CD8-positive, alpha-beta memory T cell (primary cell): ENCODE measurements at places on chromosomes 3 and 15. TPM values are rescaled to one million over a fixed set of nuclear protein-coding genes. Genes with fewer than 3 reads are reported as not detected.

Gene FBXW12
- not detected for total RNA-seq

- no peak for DNase-seq
Observed at GRCh38 chr3:94323596-94323995, 260.7 kb downstream of the NSUN3 start.

Gene EFCAB12
- 0.40 TPM for total RNA-seq

Gene CFAP44
- 3.9 TPM for total RNA-seq

DNA sequence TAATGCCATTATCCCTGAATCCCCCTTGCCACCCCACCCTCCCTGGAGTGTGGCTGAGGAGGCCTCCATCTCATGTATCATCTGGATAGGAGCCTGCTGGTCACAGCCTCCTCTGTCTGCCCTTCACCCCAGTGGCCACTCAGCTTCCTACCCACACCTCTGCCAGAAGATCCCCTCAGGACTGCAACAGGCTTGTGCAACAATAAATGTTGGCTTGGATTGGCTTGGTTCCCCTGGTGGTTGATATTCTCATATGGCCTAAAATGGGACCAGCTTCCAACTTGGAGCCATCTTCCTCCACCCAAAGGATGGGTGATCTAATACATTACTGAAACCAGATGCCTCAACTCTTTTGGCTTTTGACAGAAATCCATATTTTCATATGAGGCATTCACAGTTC, 34.9 kb downstream of the VIPR1 start:
- DNase-seq = no peak

GRCh38 chr3:75329476-75330097, 334.5 kb upstream of the FRG2C start:
- no peak for DNase-seq

- no peak for DNase-seq
Observed at GRCh38 chr3:64379221-64379620, 154.0 kb upstream of the PRICKLE2 start.

GRCh38 chr3:139288266-139288821, 55.5 kb upstream of the MRPS22 start:
- DNase-seq = no peak

DNA sequence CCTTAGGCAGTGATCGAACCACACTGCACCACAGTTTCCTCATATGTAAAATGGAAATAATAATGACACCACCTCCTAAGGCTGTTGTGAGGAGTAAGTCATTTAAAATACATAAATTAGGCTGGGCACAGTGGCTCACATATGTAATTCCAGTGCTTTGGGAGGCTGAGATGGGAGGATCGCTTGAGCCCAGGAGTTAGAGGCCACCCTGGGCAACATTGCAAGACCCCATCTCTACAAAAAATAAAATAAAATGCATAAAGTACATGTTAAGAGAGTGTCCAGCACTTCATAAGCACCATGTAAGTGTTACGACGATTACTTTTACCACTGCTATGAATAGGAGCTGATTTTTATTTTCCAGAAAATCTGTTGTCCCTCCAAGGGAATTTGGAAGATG, 440.0 kb downstream of the FOXP1 start:
- no peak for DNase-seq

DNA sequence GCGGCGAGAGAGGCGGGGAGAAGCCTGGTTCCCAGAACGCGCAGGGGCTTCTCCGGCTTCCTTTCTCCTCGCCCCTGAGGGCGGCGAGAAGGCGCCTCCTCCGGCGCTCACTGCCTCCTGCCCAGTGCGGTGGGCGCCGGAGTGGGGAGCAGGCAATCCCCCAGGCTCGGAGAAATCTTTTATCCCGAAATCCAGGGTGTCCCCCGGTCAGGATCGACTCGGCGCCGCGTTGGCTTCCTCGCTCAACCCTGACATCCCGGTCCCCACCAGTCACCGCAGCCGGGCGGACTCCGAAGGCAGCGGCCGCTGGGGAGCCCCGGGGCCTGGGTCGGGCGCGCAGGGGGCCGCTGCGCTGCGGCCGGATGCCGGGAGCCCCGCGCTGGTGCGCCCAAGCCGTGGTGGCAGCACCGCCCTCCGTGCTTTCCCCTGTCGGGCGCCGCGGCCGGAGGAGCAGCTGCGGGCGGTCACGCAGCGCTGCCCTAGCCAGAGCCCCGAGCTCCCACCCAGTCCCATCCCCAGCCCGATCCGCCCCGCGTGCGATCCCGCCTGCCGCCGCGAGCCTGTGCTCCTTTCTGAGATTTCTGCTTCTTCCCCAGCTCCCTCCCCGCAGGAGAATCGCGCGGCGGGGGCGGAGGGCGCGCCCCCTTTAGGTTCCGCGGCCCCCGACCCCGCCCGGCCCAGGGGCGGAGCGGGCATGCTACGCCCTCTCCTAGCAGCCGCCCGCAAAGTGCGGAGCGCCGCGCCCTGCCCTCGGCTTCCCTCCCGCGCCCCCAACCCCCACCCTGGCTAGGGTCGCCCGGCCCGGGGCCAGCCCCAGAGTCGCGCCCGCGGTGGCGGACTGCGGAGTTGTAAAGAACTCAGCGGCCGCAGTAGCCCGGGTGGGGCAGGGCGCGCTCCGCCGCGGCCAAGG, 683 bp upstream of the CACNA2D3 start:
- no peak for DNase-seq

Gene SNX33
- total RNA-seq = 3.5 TPM

Gene AP2M1
- total RNA-seq = 270 TPM
